ENCODE measurements at places on chromosomes 3 and 15.

DNA sequence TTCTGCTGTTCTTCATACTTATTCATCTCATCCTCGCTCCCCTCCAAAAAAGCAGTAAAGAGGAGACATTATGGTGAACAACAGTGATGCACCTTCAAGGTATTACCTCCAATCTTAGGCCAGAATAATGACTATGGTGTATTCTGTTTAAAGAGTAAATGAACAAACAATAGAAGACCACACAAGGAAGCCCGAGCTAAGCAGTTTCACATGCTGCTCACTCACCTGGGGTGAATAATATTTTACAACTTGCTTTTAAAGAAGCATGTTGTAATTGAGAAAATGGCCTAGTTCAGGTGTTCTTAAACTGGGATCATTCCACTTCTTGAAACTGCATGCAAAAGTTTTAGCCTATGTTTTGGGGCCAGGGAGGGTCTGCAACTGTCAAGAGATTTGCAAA lies 581.2 kb downstream of the FOXP1 start:
- no peak for DNase-seq

DNA sequence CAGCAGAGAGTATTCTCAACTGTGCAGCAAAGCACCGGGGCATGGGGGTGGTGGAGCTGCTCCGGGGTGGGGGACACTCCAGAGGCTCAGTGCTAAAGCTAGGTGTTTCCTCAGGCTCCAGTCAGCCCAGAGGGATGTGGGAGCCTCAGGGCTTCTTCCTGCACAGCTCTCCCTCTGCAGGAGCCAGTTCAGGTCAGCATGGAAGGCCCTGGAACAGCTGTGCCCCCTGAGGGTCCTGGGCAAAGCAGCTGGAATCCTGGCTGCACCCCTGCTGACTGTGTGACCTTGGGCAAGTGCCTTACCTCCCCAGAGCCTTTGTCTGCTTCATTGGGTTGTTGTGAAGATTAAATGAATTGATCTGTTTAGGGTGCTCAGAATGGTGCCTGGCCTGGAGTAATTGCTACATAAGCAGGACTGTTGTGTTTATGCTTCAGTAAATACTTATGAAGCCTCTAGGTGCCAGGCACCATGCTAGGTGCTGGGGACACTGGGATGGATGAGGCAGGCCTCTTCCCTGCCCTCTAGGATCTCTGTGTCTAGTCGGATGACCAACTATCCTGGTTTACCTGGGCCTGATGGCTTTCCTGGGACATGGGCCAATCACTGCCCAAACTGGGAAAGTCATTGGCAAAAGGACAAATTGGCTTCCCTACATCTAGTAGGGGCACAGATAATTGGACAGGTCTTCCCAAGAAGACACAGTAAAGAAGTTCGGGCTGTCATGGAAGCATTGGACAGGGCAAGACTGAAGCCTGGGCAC lies 64.2 kb upstream of the LCTL start:
- DNase-seq, result no peak

DNA sequence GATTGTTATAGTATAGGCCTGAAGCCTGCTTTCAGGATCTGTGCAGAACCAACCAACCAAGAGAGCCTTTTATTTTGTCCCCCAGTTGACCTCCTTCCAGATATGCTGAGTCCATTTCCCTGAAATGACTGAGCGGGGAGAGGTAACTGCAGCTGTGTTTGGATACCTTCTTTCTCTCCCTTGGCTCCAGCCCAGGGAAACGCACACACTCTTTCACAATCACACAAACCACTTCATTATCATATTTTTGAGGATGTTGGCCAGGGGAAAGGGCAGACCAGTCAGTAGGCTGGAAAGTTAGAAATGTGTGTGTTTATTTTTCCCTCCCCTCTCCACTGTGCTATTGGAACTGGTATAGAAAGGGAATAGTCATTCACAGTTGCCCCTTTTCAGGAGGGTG lies 417.7 kb upstream of the TBL1XR1 start:
- DNase-seq, result no peak

GRCh38 chr3:126245811-126246727 lies 65.7 kb upstream of the ALDH1L1 start:
- DNase-seq, result peak; percentile 58

DNA sequence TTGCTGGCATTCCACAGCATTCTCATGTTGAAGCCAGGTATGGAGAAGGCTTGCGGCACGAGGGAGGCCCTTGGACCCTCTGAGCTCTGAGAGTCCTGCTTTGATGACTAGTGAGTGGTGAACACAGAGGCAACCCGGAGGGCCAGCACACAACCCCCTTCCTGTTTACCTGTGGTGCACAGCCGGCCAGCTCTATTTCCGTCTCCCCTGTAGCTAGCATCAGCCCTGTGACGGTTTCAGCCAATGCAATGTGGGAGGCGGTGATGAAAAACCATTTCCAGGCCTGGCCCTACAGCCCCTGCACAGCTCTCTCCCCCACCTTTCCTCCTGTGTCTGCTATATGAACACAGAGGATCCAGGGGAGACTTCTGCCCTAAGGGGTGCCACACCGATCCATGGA lies 76.8 kb upstream of the KLHL25 start:
- DNase-seq, result no peak

- DNase-seq, result no peak
Measured at GRCh38 chr3:147385059-147386012, 21.0 kb downstream of the ZIC4 start.

DNA sequence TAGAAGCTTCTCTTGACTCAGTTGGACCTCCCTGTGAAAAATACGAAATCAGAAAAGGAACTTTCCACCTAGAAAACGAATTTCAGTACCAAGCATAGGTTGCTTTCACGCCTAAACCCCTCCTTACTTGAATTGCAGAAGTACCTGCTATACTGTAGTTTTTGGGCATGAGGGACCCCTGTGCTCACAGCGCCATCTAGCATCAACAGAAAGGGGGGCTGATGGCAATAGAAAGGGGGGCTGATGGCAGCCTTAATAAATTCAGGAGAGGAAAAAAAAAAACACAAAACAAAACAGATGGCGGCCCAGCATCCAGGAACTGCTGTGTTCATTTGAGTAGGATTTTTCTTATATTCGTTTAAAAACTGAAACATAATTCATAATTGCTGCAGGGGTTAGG lies 96.7 kb downstream of the NPAP1 start:
- DNase-seq, result peak; percentile 72

DNA sequence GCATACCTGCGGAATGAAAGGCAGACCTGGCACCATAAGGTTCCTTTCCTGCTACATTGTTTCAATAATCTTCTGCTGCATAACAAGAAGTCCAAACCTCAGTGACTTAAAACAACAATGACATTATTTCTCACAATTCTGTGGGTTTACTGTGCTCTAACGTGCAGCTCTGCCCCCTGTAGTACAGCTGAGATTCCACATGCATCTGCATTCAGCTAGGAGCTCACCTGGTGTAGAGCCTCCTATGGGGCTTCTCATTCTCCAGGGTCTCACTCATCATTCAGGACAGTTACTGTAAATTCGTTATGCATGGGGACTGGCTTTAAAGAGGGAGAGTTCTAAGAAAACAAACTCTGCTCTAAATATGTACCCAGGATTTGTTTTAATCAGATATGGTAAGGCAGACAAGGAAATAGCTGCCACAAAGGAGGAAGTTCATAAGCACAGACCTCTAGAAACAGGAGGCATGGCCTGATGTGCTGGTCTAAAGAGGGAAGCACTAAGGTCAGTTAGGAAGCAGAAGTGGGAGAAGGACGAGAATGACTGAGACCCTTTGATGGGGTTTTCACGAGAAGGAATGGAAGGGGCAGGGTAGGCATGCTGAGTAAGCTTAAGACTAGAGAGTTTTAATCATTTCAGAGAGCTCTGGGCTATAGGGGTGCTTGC lies 347.0 kb downstream of the NEK10 start:
- peak; percentile 60 for DNase-seq

GRCh38 chr3:73661265-73661664 lies 36.5 kb upstream of the PDZRN3 start:
- DNase-seq, result no peak

GRCh38 chr15:62109437-62109836 lies 42.7 kb downstream of the C2CD4A start:
- no peak for DNase-seq

DNA sequence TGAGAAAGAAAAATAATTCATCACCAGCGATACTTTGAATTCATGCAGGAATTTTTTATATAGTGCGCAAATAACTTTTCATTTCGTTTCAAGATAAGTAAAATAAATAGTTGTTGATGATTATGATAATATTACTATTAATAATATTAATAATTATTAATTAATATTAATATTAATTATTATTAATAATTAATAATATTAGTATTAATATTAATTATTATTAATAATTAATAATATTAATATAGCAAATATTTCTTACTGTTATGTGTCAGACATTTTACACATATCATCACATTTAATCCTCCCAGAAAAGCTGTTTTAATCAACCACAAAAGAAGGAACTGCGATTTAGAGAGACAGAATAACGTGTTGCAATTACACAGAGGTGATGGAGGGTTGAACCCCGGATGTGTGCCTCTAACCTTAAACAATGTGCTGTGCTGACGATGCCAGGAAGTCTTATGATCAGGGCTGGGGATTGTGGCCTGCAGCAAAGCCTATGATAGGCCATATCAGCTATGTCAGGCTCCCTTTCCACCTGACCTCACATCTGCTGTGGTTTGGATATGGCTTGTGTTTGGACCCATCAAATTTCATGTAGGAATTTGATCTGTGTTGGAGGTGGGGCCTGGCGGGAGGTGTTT lies 263.5 kb upstream of the NR2F2 start:
- DNase-seq, result no peak

GRCh38 chr3:151564261-151564660 lies 103.4 kb upstream of the IGSF10 start:
- no peak for DNase-seq

DNA sequence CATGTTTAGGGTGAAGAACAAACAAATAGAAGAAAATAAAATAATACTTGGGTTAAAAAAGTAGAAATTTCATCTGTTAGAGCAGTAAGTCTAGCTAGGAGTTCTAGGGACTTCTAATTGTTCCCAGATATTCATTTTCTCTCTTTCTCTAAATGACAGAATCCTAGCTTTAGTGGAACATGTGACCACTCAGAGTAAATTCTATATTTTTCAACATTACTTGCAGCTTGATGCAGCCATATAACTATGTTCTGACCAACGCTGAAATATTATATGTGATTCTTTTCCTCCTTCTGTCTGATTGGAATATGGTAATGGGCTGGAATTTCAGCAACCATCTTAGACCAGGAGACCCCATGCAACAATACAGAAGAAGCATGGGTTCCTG lies 8.1 kb downstream of the PTX3 start:
- DNase-seq, result no peak

GRCh38 chr3:13491206-13491974 lies 11.3 kb downstream of the HDAC11 start:
- no peak for DNase-seq

DNA sequence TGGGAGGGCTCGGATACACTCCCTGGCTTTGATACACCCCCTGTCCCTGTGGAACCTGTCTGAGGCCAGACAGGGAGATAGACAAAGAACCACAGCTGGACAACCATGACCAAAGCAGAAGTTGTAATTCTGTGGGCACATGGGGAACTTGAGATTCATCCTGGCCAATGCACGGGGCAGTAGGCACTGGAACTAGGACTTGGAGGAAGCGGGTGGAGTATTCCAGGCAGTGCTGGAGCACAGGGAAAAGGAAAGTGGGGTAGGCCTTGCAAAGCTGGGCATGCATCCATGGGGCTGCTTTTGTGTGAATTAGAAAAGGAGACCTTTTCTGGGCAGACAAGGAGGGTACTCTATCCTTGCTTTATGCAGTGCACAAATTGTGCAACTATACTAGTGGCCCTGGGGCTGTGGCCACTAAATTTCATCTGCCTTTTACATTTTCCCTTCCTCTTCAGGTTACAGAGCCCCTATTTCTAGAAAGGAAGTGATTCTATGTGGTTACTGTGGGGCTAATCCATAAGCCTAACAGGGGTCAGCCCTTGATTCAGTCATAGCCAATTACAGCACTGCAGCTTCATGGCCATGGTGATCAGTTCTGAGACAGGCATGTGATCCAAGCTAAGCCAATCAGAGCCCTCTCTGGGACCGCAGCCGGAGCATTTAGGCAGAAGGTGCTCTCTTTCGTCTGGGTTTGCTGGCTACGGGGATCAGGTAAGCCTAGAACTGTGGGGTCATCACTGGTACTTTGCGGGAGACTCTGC lies 21.0 kb downstream of the CRABP1 start:
- DNase-seq, result peak; percentile 33

DNA sequence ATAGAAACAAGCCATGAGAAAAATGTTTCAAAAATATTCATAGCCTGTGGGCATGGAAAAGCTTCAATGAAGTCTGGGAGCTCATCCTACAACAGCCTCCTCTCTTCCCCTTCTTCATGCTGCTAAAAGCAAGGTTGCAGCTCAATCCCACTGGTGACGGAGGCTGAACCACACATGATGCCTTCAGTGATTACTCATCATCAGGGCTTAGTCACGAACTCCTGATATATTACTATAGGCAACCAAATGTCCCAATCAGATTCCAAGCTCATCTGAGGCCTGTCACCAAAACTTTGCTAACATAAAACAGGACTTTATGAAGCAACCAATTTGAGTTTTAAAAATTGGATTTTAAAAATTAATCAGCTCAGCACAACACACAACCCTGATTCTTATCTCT lies 24.0 kb upstream of the SLC24A5 start:
- no peak for DNase-seq

GRCh38 chr15:25093455-25094029 lies 138.8 kb downstream of the SNRPN start:
- no peak for DNase-seq

DNA sequence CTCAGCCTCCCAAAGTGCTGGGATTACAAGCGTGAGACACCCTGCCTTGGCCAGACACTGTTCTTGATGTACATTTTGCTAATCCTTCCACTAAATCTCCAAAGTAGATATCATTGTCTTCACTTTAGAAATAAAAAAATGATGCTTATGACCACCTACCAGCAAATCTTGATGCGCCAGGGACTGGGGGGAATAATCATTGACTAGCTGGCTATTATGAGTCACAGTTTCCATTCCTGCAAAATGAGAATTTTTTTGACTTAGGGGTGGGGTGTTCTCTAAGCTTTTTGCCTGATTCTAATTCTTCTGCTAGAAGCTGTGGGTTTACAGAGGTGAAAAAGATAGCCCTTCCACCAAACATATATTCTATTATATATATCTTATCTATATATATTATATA lies 17.1 kb upstream of the RFC4 start:
- DNase-seq, result no peak

DNA sequence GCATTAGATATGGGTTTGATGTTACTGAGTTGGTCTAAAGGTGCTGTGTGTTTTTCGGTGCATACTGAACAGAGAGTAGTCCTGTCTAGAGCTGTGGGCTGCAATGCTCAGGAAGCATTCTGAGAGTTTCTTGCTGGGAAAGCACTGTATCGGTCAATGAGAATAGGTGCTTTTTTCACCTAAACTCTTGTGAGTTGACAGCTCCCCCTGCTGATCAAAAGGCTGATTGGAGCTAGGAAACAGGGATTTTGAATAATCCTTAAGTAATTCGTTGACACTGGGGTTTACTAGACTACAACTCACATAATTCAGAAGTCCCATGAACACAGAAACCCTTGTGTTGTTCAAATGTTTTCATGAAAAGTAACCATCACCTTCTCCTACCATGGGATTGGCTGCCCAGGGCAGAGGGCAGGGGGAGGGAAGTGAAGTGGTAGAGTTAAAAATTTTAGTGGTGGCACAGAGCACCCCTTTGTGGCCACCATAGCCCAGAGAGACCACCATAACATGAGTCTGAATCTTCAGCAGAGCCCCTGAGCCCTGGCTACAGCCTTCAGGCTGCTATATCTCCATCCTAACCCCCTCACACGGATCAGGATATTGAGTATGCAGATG lies 13.0 kb upstream of the MANF start:
- peak; percentile 82 for DNase-seq
